NCI-H2081 treated with DMSO at 0.1 percent for 48 hours (cell line): ENCODE measurements at places on chromosomes 3 and 15.

DNA sequence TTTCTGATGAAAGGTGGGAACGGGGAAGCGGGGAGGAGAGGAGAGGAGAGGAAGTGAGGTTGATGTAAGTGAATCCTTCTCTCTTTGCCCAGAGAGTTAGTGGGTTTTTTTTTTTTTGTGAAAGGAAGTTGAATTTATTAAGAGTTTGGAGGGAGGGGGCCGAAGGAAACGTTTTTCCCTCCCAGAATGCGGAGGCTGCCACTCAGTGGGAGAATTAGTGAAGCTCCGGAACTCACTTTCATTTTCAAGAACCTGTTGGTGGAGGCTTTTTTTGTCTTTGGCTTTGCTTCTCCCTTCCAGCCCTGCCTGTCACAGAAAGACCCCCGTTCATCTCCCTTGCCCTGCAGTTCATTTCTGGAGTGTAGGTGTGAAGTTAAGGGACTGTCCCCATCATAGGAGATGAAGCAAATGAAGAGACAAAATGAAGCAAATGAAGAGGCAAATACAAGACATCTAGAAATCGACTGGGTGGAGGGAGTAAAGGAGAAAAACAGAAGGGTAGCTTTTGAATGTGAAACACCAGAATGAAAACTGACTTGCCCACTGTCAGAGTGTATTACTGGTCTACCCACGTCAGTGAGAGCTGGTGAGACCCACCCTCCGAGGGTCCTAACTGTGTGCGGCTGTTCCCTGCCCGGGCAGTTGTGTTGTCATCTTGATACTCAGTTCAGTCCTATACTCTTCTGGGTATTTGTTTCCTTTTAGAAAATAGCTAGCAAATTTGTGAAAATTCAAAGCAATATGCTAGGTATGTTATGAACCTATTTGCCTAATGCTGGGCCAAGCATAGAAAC lies 91.5 kb downstream of the ITPR1 start:
- DNase-seq = no peak

- DNase-seq = no peak
Measured at GRCh38 chr3:38580450-38581382, 68.8 kb downstream of the SCN5A start.

DNA sequence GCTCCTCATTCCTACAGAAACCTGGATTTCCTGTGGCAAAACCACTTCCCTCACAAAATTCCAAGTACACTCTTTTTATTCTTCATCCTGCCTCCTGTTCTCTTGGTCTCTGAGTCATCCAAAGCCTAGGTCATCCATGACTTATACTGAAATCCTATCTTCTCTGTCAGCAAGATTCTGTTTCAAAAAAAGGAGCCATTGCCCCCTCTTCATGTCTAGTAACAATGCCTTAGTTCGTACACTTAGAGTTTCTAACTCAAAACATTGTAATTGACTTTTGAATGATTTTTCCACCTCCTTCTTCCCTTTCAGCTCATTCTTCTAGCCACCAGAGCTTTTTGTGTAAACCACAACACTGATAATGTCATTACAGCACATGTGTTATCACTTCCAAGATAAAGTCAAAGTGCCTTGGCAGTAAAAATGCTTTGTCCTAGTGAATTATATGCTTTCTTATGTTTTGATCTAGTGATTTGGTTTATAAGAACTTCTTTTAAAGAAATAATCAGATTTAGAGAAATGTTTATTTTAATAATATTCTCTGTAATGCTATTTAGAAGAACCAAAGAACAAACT lies 256.5 kb upstream of the NECTIN3 start:
- no peak for DNase-seq

GRCh38 chr15:75232826-75233503 lies 25.2 kb upstream of the GOLGA6C start:
- DNase-seq = no peak

- DNase-seq = no peak
Measured at GRCh38 chr15:61106889-61107288, 122.2 kb downstream of the RORA start.

DNA sequence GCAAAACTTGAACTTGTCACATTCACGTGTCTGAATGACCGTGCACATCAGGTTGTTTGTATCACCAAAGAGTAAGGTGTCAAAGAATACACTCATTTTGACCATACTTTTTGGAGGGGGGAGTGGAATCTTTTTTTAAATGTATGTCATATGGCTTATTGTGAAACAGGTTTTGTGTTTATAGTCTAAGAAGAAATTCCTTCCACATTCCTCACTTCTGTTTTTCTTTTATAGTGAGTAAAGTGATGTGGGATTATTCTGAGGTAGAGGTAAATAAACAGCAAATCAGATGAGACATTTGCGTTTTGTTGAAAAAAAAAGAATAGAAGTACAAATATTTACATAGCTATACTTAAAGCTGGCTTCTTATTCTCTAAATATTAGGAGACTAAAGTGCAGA lies 33.0 kb downstream of the SRP14 start:
- no peak for DNase-seq

DNA sequence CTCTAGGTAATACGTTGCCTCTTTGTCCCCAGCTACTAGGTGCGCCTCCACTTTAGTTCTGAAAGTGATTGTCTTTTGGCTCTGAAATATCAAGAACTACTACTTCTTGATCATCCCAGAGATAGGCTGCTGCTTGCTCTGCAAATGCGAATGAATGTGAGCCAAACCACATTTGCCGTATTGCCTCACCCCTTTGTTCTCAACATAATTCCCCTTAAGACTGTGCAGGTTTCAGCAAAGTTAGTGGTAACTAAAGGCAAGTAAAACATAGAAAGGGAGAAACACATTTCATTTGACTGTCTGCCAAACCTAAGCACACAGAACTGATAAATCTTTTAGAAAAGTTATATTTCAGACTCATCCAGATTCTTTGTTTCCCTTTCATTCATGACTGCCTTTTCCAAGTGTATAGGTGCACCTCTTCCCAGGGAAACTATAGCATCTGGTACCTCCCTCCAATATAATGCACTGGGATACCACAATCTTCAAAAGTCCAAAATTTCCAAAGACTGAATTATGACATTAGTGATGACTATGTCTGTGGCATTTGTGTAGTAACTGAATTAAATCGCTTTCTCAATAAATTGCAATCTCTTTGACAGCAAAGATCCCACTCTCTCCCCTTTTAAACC lies 720.6 kb upstream of the CBLB start:
- no peak for DNase-seq

- DNase-seq = no peak
Measured at GRCh38 chr3:45413172-45413765, 24.9 kb downstream of the LARS2 start.

GRCh38 chr15:77004189-77004588 lies 9.3 kb downstream of the PSTPIP1 start:
- no peak for DNase-seq

DNA sequence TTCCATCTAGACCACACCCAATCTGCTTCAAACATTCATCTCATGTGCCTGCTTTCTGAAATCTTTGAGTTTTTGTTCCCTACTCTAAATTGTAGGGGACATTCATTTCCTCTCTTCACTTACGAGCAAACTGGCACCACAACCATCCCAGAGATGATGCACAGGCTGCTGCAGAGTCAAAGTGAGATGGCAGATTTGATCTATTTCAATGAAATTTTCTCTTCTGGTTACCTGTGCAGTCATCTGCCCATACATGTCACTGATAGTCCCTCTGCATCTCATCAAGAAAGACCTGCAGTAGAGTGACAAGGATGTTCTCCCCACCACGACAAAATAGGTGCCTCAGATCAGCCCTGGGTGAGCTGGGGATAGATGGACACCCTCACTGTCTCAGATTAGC lies 118.2 kb upstream of the TNFAIP8L3 start:
- DNase-seq = no peak

GRCh38 chr3:184277366-184277765 lies 1.5 kb downstream of the ECE2 start:
- DNase-seq = no peak

DNA sequence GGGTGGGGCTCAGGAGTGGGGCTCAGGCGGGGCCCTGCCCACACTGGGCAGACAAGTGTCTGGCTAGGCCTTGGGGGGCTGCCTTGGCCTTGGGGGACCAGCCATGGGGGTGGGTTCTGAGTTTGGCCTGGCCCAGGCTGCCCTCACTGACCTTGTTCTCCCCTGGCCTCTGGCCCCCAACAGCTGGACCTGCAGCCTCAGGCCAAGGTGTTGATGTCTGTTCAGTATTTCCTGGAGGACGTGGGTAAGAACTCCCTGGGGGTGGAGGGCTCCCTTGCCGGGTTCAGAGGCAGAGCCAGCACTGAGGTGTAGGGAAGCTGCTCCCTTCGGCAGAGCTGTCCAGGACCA lies 20.0 kb downstream of the PRKCD start:
- DNase-seq = no peak

GRCh38 chr3:171822431-171823106 lies 12.3 kb upstream of the PLD1 start:
- DNase-seq = no peak
